ENCODE measurements at places on chromosomes 12 and 14. TPM values are rescaled to one million over a fixed set of nuclear protein-coding genes. Genes with fewer than 3 reads are reported as not detected.

- DNase-seq, result peak; percentile 7
Observed at GRCh38 chr12:12715128-12715458, 2.1 kb upstream of the CDKN1B start.

Gene NID2
- 0.38 TPM for total RNA-seq

- DNase-seq, result no peak
Observed at GRCh38 chr14:99514552-99515300, 33.5 kb downstream of the CCNK start.

DNA sequence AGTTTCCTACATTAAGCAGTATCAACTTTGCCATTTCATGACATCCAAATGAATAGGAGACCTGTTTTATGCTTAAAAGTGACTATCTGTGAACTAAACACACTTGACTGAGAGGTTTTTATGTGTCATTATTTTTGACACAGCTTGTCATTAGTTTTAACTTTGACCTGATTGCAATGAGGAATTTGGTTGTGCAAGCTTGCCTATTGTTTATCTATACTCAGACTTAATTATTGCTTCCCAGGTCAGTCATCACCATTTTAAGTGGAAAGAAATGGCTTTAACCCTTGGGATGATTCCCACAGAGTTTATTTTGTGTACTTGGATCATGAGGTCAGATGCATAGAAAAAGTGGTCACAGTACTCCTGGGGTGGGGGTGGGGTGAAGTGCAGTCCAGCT, 171.0 kb upstream of the PRICKLE1 start:
- peak; percentile 12 for DNase-seq

Gene OTUB2
- total RNA-seq, result 1.3 TPM

- no peak for DNase-seq
Observed at GRCh38 chr14:55170526-55170925, 20.9 kb downstream of the DLGAP5 start.

DNA sequence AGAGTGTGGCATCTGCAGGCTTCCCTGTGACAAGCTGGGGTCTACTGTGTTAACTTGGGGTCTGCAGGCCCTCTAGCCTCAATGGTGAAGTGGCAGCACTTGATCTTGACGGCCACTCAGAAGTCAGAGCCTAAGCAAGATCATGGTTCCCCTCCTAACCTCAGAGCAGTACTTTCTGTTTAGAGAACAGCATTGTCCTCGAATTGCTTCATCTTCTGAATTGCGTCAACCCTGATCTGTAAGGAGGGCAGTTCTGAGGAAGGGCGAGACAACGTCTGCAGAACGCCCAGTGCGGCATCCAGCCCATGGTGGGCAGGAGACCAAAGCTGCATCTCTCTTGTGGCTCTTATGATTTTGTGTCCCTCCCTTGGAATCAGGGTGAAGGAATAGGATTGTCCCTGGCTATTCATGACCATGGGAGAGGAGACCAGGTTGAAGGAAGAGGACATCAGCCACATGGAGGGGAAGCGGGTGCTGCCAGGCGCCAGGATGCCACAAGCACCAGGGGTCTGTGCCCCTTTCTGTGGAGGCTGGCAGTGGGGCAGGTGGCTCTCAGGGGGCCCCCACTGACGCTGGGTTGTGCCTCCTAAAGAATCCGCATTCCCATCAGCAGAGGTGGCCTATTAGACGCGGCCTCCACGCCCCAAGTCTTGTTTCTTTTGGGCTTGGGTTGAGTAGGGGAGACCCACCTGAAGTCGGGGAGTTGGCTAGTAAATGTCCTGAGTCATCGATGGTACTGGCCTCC, 2.2 kb downstream of the SERPINA9 start:
- no peak for DNase-seq

Gene SMOC1
- total RNA-seq, result 10.8 TPM

Gene NDRG2
- total RNA-seq, result 9.2 TPM

DNA sequence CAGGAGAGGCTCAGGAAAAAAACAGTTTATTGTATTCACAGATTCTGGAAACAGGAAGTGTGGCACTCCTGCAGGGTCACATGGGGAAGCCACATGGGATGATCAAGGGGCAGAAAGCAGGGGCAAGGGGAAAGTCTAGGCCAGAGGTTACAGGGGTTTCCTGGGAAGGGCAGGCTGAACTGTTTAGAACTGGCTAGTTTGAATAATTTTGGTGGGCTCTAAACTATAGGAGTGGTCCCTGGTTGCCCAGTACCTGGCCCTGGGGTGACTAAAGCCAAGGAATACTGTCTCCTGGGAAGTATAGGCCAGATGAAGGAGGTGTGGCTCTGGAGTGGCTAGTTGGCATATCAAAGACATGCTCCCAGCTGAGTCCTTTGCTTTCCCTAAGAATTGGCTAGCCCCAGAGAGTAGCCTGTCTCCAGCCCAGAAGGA, 169.2 kb downstream of the SLC41A2 start:
- no peak for DNase-seq

DNA sequence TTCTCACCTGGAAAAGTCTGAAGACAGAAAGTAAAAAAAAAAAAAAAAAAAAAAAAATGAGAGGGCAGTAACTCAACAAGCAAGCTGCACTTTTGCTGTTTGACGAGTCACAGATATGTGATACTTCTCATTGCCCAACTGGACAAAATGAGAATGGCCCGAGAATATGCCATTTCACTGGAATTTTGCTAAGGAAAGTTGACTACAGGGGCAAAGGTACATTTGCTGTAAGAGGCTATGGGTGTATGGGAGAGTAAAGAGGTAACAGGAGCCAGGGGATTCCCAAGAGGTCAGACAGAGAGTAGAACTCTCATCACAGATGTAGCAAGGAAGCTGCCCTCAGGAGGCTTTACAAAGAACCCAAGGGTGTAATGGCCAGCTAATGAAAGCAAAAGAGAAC, 22.9 kb downstream of the KIF21A start:
- DNase-seq, result peak; percentile 50

Gene ACVRL1
- total RNA-seq, result under 0.01 TPM

DNA sequence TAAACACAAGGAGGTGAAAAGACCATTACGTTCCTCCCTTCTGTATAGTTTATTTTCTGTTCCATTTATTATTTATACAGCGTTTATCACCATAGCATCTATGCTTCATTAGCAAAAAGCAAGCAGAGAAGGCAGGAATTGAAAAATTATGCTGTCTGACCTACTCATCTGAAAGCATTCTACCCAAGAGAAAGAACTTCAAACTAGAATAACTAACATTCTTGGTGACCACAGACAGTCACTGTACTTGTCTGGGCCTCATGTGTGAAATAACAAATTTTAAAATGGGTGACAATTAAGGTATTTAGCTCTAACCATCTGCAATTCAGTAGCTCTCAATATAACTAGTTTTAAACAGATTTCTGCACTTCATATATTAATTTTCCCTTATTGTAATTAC, 29.3 kb upstream of the PDE3A start:
- no peak for DNase-seq

GRCh38 chr12:83753205-83753604, 1066.5 kb downstream of the TMTC2 start:
- peak; percentile 48 for DNase-seq

DNA sequence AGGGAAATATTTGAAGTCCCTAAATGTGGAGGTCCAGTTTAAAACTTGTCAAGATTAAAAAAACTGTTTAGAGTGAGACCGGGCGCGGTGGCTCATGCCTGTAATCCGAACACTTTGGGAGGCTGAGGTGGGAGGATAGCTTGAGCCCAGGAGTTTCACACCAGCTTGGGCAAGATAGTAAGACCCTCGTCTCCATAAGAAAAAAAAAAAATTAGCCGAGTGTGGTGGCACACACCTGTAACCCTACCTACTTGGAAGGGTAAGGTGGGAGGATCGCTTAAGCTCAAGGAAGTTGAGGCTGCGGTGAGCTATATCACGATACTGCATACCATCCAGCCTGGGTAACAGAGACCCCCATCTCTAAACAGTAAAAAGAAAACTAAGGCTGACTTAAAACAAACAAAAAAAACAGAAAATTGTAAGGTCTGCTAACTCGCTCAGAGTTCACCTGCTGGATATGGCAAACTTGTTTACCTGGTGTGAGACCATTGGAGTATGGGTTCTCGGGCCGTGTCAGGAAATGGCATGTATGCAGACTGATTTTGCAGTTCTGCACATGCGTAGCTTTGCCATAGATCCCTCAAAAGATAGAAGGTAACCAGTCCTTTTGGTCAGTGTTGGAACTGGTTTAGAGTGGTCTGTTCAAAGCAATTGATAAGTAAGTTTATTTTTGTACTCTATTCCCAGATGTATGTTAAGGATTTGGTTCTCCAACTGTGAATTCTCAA, 2.1 kb downstream of the RNF10 start:
- no peak for DNase-seq

DNA sequence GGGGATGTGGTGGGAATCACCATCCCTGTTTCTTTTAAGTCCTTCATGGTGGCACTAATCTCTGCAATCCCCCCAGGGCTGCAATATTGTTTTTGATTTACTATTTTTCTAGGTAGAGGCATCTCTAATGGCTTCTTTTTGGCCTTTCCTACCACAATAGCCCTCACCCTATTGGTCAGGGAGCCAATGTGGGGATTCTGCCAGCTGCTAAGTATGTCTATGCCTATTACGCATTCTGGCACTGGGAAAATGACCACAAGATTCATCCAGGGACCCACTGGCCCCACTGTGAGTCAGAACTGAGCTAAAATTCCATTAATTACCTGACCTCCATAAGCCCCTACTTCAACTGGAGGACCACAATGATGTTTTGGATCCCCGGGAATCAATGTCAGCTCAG, 15.9 kb upstream of the GLIPR1L2 start:
- DNase-seq, result no peak

GRCh38 chr12:111219440-111219839, 149.5 kb downstream of the PHETA1 start:
- DNase-seq, result no peak

DNA sequence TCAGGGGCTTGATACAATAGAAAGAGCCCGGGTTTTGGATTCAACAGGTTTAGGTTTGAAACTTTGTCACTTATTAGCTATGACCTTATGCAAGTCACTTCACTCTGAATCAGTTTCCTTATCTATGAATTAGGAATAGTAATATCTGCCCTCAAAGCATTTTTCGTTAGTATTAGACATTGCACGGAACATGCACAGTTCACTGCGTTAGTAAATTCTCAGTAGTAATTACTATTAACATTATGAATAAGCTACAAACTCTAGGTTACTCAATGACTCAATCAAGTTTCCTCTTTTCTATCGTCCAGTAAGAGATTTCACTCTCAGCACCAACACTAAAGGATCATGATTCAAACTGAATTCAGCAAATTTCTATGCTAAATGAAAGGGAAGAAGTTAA, 150.3 kb downstream of the CEP83 start:
- no peak for DNase-seq

GRCh38 chr14:80110721-80111120, 100.6 kb downstream of the DIO2 start:
- DNase-seq, result no peak

Gene EPYC
- total RNA-seq, result not detected

GRCh38 chr12:108918206-108918605, 38.3 kb downstream of the DAO start:
- DNase-seq, result no peak

DNA sequence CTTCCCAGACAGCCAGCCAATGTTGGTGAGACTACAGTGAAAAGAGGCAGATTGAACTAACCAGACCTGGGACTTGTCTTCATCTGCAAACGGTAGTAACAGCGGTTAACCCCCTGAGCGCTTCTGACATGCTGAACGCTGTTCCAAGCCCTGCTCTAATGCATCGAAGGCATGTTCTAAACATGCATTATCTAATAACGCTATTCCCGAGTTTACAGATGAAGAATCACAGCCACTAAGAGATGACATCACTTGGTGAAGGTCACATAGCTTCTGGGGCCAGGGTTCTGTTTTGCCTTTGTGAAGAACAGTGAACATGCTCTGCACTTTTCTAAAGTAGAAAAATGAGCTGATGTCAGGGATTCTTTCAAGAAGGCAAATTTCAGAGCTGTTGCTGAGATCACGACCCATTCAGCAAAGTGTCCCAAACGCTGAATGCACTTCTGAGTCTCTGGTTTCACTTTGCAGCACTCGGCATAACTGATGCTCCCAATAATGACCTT, 56.0 kb downstream of the FOS start:
- no peak for DNase-seq

Gene CALCOCO1
- 45.6 TPM for total RNA-seq

GRCh38 chr12:32641287-32641901, 37.7 kb upstream of the DNM1L start:
- DNase-seq, result no peak

Gene GLIPR1L1
- total RNA-seq, result not detected

DNA sequence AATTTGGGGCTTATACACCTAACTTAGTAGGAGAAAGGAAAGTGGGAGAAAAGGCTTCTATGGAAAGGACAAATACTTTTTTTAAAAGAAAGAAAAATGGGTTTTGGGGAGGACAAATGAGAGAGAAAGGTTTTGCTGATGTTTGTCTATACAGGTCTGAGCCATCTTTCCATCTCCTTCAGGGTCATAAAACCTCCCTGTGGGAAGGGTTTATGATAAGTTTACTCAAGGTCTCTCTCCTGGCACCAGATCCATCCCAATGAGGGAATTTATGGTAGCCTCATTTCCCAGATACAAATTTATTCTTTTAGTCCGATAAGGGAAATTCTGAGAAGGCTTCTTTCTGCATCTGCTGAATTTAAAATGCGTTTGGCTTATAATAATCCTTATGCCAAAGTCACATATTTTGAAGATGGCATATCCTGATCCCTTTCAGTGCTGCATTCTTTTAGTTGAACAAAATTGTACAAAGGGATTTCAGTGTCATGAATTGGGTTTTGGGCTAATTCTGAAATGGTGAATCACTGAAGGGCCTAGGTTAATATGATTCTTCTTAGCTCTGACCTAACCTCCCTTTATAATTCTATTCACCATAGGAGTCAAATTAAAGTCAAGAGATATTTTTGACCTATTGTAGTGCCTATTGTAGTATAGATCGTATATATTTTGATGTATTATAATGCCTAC, 173.5 kb upstream of the DYRK2 start:
- no peak for DNase-seq

Data from bronchial epithelial cell (primary cell).